ENCODE measurements at places on chromosomes 13 and 19.

- no peak for DNase-seq
These were observed 7.9 kb upstream of the PVR start for GRCh38 chr19:44635581-44636438.

GRCh38 chr19:3210347-3211017 lies 14.0 kb upstream of the CELF5 start:
- DNase-seq: peak; percentile 69

DNA sequence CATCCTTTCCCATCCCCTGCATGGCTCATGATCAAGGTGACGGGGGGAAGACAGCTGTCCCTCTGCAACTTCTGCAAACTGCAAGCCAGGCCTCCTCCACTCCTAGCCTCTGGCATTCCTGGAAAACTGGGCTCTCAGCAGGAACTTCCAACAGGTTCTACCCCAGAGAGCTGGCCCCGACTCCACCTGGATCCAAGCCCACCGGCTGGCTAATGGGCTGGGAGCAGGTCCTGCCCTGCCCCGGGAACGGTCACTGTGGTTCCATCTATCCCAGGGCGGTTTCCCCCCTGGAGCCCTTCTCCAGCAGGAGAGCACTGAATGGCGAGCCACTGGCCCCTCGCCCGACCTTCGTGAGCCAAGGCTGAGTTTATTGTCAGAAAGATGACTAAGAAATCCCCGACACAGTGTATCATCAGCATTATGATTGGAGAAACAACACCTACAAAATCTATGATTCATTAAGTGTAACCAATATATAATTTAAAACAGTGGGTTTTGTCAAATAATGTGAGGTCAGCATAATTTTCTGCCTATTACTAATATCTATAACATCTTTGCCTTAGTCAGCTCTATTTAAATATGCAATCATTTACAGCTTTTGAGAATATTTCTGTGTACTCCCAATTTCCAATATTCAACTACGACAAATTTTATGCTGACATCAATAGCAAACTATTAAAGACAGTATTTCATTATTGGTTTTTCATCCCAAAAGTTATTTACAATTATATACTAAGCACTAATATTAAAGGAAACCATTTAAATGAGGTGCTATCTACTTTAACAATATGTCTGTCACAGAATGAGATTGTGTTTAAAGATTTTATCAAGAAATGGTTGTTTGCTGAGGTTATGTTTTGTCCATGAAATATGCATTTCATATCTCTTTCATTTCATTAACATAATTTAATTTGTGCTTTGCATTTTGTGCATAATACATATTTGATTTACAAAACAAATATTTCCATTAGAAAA lies 133.0 kb downstream of the URI1 start:
- DNase-seq: no peak

DNA sequence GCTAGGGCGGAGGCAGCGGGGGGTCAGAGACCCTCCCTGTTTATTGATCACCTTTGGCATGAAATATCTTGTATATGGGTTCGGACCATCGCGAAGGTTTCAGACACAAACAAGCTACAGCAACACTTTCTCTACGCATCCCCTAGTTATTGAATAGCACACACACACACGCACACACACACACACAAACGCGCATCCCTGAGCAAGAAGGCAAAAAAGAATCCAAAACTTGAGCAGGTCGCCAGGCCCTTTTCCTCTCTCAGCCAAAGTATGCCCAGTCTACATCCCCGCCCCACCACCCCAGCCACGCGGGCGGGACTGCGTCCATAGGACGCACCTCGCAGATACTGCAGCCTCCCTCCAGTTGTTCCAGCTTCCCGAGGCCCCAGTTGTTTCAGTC lies 16.0 kb downstream of the POU4F1 start:
- DNase-seq: no peak

- no peak for DNase-seq
These were observed 1.2 kb downstream of the PSPC1 start for GRCh38 chr13:19781526-19781925.

GRCh38 chr13:31885994-31886393 lies 145.6 kb upstream of the FRY start:
- DNase-seq: no peak

DNA sequence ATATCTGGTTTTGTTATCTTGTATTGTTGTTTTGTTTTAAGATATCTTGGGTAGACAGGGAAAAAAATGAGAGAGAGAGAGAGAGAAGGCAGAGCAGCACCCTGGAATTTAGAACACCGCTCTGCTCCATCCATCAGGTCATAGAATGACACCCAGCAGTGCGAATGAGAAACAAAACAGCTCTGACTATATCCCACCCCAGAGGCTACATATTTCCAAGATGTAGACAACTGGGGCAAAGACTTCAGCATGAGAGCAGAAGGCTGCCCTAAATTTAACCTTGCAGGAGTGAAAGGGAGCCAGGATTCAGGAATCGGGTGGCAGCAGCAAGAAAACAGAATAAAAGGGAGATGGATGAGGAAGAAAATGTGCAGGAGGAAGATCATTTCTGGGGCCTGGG lies 46.5 kb downstream of the TNFSF13B start:
- no peak for DNase-seq

DNA sequence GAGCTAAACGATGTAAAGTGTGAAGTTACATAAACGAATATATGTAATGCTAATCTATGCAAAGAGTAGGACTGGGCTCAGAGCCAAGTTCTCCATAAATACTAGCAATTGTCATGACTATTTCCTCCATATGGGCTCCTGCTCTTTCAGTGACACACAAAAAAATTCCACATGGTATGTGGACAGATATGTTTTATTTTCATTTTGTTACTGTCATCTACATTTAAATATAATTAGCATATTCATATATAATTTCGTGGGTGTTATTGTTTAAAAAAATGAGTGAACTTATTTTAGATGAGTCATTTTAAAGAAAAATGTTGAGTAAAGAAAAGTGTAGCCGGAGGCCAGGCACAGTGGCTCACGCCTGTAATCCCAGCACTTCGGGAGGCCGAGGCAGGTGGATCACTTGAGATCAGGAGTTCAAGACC lies 5.0 kb upstream of the IGSF23 start:
- DNase-seq: no peak

GRCh38 chr13:21402586-21403307 lies 56.4 kb downstream of the ZDHHC20 start:
- DNase-seq: no peak

GRCh38 chr19:53394522-53394973 lies 401 bp upstream of the ZNF765 start:
- no peak for DNase-seq

DNA sequence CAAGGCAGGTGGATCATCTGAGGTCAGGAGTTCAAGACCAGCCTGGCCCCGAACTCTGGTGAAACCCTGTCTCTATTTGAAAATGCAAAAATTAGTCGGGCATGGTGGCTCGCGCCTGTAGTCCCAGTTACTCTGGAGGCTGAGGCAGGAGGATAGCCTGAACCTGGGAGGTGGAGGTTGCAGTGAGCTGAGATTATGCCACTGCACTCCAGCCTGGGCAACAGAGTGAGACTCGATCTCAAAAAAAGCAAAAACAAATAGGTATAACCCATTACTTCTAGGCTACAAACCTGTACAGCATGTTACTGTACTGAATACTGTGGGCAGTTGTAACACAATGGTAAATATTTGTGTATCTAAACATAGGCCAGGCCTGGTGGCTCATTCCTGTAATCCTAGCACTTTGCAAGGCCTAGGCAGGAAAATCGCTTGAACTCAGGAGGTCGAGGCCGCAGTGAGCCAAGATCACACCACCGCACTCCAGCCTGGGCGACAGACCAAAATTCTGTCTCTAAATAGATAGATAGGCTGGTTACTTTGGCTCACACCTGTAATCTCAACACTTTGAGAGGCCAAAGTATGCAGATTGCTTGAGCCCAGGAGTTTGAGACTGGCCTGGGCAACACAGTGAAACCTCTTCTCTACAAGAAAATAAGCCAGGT lies 63.5 kb downstream of the MYO9B start:
- DNase-seq: no peak

DNA sequence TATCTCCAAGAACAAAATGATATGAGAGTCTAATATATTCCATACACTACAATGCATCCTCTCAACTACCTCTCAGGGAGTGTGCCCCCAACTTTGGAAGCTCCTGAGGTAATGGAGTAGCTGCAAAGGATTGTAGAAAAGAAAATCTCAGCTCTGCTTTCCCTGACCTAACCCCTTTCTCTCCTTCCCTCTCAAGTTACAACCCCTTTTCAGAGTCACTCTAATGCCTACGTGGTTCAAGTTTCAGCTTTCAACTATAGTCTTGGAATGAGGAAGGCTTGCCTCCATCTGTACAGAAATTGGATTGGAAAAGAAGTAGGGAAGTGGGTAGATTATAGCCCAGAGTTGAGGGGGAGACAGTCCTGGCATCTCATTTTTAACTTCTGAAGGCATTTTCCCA lies 256.0 kb downstream of the PCDH9 start:
- DNase-seq: no peak

- no peak for DNase-seq
These were observed 84.0 kb downstream of the GPC5 start for GRCh38 chr13:91482427-91482826.

DNA sequence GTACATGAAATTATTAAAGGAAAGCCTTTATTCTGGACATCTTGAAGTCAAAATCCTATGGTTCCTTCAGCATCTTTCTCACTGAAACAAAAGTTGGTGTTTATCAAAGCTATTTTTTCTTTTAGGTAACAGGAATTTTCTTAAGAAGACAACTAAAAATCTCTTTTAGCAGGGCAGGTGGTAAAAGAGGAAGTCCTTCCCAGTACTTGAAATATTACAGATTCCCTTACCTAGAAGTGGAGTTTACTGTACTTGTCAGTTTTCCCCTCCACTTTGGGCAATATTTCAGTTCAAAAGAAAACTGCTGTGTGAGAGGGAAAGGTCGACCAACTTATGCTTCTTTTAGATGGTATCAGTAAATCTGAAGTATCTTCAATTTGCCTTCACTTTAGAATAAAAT lies 64.3 kb upstream of the TDRD3 start:
- DNase-seq: no peak

GRCh38 chr19:18645035-18645511 lies 8.2 kb downstream of the KLHL26 start:
- DNase-seq: no peak

DNA sequence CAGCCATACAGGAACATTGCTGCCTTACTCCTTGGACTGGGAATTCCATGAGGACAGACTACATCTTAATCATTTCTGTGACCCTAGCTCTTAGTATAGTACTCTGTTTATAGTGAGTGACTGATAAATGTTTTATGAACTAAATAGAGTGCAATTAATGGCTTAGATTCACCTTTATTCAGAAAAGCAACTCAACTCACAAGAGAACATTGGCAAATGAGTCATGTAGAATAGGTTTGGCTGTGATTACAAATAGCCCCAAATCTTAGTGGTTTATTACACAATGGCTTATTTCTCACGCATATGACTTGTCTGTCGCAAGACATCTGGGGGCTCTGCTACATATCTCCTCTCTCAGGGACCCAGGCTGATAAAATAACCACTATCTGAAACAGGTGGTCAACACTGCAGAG lies 121.6 kb upstream of the KL start:
- DNase-seq: no peak

GRCh38 chr13:90883592-90883991 lies 463.9 kb upstream of the MIR17HG start:
- DNase-seq: no peak

GRCh38 chr19:33700408-33701013 lies 78.8 kb downstream of the CHST8 start:
- no peak for DNase-seq

DNA sequence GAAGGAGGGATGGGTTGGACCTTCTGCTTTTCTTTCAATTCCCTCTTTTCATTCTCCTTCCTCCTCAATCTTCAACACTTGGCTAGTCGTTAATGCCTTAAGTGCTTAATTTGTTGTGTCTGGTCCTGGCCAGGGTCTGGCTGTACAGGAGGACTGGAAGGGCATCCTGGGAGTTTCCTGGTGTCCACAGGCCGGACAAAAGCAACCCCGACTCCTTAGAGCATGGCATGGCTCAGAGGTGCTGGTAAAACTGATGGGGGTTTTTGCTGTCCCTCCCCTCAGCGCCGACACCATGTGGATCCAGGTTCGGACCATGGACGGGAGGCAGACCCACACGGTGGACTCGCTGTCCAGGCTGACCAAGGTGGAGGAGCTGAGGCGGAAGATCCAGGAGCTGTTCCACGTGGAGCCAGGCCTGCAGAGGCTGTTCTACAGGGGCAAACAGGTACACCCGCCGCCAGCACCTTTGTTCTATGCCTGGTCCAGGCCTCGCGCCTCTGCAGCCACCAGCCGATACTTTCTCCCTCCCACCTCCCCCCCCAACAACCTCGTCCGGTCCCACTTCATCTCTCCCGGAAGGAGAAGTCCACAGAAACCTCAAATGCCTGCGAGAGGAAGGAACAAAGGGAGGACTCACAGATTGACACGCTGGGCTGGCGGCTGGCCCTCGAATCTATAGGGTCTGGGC lies 1.4 kb downstream of the UHRF1 start:
- peak; percentile 9 for DNase-seq

DNA sequence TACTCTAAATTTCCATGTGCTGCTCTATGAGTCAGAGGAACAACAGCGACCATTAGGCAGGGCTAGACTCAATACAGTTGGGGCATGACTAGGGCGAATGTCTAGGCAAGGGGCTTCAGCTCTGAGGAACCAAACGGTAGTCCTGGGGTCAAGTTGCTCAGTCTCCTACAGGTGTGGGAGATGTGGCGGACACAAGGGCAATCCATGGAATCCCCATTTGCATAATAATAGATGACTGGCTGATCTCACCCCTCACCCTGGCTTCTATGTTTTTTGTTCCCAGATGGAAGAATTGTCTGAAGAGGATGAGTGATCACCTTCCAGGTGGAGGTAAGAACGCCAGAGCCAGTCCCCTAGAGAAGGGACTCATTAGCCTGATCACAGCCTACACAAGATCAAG lies 1048.2 kb upstream of the MIR17HG start:
- no peak for DNase-seq

- DNase-seq: no peak
These were observed 2683.8 kb downstream of the PCDH9 start for GRCh38 chr13:64546371-64546770.
